Stimulated activated CD4-positive, alpha-beta T cell treated with anti-CD3 and anti-CD28 coated beads, Interleukin-12 subunit alpha, Interleukin-12 subunit beta, amount 100 ng/mL, for 48 hours (primary cell): ENCODE measurements at places on chromosomes 12 and 14.

- no peak for DNase-seq
Measured at GRCh38 chr12:45644541-45644940, 85.0 kb upstream of the ARID2 start.

DNA sequence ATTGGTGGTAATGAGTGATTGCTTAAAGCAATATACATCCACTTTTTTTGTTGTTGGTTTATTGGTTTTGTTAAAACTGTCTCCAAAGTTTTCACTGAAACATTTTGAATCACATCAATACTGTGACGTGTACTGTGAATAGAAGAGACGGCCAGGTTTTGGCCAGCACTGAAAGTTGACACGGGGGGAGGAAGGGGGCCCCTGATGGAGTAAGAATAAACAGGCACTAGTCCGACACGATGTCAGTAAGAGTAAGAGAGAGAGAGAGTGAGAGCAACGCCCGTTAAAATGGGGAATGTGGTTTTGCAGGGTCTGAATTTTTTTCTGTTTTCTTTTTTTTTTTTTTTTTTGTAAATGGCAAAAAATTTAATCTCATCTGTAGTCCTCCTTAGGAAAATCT, 14.7 kb downstream of the PEBP1 start:
- DNase-seq: no peak

- DNase-seq: no peak
Measured at GRCh38 chr12:28340261-28341045, 150.2 kb downstream of the CCDC91 start.

DNA sequence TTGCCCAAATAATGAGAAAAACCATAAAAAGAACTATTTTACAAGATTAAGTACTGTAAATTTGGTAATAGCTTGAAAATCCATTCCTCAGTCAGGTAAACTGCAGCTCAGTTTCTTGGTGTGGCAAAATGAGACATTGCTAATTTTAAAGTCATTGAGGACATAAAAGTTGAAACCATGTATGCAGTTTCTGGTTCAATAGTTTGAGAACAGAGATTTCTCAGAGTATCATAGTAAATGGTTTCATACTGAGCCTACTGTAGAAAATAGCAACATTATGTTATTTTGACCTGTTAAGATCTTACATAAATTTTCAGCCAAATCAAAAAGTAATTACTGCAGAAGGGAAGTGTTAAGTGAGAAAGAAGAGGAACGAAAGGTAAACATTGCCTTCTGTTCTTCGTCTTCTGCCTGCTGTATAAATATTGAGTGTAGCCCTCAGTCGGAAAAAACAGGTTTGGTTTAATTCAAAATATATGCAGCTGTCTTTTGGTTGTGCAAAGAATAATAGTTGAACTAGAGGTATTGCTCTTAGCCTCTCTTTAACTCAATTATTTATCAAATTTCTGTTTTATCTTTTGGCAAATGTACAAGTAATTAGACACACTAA, 119.6 kb downstream of the SYNE2 start:
- DNase-seq: no peak

DNA sequence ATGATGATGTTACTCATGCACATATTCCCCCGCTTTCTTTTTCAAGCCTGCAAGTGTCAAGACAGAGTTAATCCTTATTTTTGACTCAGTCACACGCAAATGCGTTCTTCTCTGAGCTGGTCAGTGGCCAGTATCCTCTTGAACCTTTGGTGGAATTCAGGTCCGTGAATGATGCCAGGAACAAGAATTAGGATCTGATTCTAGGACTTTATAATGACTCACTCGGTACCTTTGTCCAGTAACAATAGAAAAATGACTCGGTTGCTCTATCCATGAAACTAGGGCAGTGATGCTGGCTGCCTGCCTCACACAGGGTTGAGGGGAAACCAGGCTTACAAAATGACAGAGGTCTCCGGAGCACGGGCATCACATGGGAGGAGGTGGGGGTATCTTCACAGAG, 185.8 kb upstream of the NUDT4 start:
- DNase-seq: no peak

DNA sequence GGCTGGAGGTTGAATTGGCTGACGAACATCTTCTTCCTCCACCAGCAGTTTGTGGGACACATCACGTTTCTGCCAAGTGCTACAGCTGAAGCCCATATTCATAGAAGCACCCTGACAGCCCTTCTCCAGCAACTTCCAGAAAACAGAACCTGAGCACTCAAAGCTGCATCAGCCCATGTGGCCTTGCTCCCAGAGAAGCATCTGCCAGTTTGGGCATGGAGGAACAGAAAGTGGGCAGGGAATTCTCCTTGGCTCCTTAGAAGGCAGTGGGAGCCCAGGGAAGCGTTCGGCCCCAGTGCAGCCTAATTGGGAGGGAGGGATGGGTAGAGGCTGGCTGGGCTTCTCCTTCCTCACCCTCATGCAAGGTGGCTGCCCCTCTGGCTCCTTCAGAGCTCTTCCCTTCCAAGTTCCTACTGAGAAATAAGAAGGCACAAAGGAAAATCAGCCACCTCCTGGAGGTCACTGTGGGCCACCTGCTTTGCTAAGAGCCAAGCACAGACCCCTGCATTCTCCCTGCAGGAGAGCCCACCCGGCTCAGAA, 4.1 kb upstream of the NGB start:
- DNase-seq: no peak

GRCh38 chr12:6165395-6165794, 34.8 kb upstream of the CD9 start:
- DNase-seq: no peak

GRCh38 chr12:2682296-2683251, 112.2 kb upstream of the FKBP4 start:
- DNase-seq: no peak

GRCh38 chr12:30870491-30871265, 55.9 kb upstream of the TSPAN11 start:
- no peak for DNase-seq

GRCh38 chr12:130702966-130703732, 12.9 kb downstream of the RIMBP2 start:
- no peak for DNase-seq

DNA sequence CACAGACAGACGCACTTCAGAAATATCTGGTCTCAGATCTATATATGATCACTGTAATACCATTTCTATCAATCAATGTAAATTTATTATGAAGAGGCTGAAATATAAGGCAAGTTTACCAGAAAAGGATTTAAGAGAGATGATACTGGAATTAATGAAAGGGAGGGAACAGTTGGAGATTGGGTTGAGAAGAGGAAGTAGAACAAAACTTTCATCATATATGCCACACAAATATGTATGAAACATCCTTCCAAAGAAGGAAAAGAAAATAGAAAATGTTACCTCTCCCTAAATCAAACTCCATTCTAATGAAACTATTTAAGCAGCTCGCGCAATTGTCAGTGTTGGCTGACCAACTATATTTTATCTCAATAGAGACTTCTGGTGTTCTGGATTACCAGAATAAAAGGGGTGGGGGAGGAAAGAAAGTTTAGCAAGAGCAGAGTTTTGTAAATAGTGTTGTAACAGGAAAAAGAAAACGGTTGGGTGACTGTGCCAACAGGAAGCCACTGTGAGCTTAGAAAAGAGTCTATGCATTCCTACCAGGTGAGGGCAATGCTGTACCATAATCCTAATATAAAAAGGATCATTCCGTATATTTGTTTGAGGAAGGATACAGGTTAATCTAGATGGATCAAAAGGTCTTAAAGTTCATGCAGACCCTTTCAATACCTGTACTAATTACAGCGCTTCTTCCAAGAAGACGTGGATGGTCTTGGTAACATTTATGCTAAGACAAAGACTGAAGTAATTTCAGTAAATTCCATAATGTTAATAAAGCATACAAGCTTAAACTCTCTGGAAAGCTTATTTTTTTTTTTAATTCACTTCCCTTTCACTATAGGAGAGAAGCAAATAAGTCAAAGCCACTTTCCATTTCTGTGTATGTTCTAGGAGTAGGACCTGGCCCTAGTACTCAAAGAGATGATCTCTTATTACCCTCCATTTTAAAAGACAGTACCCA, 14.5 kb upstream of the LLPH start:
- no peak for DNase-seq

DNA sequence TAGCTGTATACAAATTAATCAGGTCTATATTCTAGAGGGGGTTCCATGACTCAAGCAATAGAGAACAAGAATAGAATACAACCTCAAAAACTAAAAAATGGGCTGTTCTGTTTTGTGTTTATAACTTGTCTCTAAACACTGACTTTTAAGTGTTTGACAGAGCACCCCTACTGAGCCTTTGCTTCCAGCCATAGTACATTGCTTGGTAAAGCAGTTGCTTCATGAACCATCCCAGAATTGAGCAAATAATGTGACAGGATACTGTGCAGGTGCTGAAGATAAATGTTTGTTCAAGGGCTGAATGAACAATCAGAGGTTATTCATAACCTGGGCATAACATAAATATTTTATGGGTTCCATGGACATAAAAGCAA, 11.5 kb downstream of the SPTSSA start:
- no peak for DNase-seq

- no peak for DNase-seq
Measured at GRCh38 chr14:26930576-26930975, 332.7 kb upstream of the NOVA1 start.

- no peak for DNase-seq
Measured at GRCh38 chr14:58663494-58664111, 25.8 kb downstream of the DACT1 start.

DNA sequence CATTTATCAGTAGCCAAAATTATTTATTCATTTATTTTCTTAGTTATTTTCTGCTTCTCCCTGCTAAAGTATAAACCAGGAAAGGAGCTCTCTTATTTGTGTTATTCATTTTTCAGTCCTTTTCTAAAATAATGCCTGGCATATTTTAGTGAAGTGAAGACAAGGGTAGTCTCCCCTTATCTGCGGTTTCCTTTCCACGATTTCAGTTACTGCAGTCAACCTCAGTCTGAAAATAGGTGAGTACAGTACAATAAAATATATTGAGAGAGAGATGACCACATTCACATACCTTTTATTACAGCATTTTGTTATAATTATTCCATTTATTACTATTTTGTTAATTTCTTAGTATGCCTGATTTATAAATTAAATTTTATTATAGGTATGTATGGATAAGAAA, 57.6 kb downstream of the GPR137C start:
- no peak for DNase-seq

GRCh38 chr12:32419520-32419960, 20.2 kb downstream of the FGD4 start:
- DNase-seq: no peak
